H9 (cell line): ENCODE measurements at places on chromosomes 7 and 10.

GRCh38 chr10:113091920-113092319 is 141.9 kb downstream of the TCF7L2 start:
- DNase-seq = no peak

DNA sequence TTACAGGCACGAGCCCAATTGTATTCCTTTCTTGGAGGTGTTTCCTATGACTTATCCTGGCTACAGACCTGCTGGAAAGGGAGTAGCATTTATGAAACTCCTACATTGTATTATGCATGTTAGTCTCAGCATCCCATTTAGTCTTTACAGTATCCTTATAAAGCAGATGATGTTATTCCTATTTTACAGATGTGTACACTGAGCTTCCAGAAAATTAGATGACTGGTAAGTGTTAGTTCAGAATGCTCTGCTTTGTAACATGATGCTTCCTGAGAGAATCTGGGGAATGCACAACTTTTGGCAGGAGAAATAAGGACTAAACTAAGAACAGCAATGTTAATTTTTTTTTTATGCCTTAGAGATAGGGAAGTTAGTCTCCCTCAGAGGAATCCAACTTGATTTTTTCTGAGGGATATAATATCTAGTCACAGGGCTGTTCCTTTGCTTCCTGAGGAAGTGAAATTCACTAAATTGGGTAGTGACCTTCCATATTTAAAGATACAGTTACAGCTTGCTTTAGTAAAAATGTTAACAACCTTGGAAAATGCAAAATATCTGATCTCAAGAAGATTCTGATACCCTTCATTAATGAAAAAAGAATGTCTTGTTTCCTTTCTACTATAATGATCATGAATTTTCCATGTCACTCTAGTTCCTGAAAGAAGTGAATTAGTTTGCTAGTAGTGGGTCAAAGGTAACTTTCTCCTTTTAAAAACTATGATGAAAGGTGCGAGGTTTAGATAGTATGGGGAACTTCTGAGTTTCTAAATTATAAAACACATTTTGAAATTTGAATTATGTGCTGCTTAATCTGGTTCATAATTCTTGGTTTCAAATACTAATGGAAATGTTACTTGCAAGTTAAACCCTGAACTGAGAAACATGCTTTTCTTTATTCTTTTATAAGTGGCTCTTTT is 194.0 kb upstream of the PRPS1L1 start:
- DNase-seq = no peak

DNA sequence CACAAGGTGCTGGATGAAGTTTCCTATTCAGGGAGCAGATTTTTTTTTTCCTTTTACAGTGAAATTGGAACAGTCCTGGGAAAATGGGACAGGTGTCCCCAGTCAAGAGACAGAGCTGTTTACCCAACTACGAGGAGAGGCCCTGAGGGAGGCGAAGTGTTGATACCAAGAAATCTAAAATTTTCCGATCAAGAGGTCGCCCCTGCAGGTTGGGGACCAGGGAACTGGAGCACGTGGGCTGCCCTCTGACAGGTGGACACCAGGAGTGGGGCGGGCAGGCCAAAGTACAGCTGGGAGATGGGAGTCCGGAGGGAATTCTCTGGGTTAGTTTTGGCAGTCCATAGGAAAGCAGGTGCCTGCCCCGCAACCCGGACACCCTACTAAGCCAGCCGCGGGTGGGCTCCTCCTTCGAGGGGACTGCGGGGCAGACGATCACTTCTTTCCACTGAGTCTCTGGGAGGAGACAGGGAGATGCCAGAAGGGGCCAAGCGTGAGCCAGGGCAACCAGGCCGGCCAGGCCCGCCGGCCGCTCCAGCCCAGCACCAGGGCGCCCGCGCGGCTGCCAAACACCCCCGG is 965 bp upstream of the CAMK1D start:
- DNase-seq = no peak

GRCh38 chr10:62587011-62587410 is 212.8 kb downstream of the ZNF365 start:
- DNase-seq = no peak

DNA sequence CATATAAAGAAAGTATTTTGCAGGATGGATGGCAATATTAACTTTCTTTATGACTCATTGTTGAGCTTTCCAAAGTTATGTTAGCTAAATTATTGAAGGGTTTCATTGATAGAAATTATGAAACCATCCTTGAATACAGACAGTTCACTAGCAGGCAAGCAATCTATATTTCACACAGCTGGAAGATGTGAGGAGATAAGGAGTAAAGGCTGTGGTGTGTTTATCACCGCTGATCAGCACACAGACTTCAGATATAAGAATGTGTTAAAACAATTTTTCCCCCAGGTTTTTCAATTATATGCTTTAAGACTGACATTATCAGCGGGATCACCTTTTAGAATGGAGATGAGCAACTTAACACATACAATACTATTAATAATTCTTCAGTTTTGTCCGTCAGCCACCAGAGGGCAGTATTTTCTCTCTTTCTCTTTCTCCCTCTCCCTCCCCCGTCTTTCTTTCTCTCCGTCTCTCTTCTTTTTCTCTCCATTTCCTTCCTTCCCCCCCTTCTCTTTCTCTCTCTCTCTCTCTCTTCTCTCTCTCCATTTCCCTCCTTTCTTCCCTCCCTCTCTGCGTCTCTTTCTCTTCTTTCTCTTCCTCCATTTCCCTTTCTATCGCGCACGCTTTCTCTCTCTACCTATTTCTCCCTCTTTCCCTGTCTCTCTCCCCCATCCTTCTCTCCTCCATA is 62.9 kb upstream of the FAM171A1 start:
- no peak for DNase-seq

DNA sequence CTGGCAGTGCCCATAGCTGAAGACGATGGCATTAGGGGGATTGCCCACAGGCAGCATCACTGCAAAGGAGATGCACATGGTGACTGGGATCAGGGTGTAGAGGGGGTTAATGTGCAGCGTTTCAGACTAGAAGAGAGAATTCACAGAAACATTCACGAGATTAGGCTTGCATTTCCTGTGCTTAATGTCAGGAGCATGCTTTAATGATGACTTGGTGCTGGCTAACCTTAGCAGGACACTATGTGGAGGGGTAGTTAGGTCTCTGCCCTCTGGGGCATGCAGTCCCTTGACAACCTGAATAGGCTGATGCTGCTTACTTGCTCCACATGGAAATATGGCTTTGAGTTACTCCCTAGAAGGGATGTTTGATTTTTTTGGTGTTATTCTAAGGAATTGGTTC is 21.8 kb downstream of the STMP1 start:
- no peak for DNase-seq

GRCh38 chr7:95240921-95241320 is 83.4 kb downstream of the PON1 start:
- DNase-seq = no peak

GRCh38 chr7:64300641-64301405 is 12.9 kb upstream of the ZNF736 start:
- DNase-seq = no peak

- no peak for DNase-seq
Observed at GRCh38 chr10:15491856-15492642, 121.0 kb upstream of the FAM171A1 start.

GRCh38 chr10:48632166-48632565 is 27.3 kb upstream of the ARHGAP22 start:
- no peak for DNase-seq

DNA sequence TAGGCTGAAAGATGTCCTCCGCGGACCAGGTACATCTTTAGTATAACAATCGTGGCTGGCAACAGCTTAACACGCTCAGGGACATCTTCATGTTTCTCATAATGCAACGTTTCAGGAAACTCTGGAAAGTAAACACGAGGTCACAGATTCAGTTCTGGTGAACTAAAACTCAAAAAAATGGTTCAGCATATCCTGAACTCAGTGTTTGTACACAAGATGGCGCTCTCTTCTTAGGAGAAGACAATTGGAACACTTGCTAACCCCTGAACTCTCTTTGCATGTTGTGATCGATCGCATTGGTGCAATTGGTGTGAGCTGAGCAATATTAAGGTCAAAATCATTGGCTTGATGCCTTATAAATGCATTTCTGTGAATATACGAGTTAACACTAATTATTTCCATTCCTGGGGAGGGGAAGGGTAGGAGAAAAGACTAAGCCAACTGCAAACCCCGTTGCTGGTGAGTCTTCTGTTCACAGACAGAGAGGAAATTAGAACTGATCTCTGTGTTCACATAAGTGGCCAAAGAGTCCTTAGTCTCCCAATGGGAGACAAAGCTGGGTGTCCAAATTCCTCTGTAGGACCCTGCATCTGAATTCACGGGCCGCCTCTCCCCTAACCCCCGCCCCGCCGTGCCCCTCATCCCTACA is 52.6 kb upstream of the FAM180A start:
- no peak for DNase-seq

GRCh38 chr10:50497758-50498157 is 126.0 kb downstream of the SGMS1 start:
- DNase-seq = no peak

DNA sequence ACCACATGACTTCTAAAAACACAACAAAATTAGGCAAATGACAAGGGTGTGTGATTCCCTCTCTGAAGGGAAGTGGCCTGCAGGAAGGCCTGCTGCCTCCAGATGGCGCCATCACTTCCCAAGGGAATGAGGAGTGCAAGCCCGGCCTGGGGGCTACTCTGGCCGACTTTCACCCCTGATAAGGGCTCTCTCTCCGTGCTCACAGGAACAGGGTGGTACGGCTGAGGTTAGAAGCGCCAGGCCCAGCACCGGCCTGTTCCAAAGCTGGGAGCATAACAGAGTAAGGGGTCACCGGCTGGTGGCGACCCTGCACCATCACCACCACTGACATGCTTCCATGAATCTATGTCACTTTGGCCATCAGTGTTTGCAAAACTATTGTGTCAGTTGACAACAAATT is 13.1 kb downstream of the RBP3 start:
- peak; percentile 84 for DNase-seq

DNA sequence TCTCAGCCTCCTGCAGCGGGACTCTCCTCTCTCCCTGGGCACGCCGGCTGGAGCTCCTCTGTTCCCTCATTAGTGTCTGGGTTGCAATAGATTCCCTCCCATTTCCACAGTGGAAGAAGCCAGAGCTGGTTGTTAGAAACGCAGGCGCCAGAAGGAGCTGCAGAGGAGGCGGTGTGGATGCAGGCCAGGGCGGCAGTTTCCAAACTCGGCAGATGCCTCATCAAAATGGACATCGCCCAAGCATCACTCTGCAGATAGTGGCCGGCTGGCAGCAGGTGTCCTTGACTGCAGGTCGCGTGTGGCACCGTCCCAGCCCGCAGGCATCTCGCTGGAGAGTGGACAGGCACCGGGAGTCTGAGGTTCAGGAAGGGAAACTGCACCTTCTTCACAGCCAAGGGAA is 201.8 kb downstream of the TCERG1L start:
- no peak for DNase-seq

DNA sequence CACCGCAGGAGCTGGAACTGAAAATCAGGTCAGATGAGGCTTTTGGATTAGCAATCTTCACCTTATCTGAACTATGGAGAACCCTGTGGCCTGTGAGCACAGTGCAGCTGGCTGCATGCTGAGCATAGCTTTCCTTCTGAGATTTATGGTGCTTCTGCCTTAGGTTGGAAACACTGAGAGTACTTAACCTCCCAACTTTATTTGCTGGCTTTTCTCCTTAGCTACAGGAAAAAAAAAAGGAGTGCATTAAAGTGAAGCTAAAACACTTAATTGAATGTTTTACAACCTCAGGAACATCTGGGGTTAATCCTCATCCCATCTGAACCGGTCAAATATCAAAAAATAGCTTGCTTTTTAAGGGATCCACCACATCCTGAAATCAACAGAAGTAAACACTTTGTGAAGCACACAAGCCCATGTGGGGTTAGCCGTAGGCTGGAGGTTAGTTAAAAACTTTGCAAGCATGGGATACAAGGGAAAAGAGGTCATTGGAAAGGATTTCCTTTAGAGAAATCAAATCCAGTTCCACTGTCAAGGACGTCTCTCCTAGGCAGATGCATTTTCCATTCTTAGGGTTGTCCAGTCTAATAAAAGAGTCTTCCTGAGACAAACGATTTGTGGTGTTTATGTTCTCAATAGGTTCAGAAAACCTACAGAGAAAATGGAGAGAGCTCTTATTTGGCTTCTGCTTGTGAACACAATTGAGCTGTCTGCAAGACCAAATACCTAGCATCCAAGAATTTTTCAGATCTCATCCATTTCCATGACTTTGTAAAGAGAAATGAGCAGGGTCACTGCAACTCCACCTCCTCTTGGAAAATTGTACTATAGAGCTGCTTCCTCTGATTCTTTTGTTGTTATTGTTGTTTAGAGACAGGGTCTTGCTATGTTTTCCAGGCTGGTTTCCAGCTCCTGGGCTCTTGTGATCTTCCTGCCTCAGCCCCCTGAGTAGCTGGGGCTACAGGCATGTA is 470.4 kb upstream of the IGFBP3 start:
- no peak for DNase-seq

DNA sequence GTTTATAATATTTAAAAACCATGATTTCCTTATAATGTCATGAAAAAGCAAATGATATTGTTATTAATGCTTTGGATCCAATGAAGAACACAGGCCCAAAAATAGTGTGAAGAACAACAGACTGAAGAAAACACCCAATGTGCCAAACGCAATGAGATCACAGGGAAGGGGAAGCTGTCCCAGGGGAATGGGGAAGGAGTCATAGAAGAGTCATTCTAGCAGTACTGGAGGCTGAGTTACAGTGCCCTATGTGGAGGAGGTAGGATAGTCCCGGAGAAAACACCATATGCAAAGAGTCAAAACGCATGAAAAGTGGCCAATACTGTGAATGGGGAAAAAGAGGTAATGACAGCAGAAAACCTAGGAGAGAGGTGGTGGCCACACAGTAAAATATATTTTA is 50.9 kb downstream of the TPK1 start:
- DNase-seq = no peak

GRCh38 chr7:130993671-130994365 is 259.8 kb upstream of the KLF14 start:
- no peak for DNase-seq

DNA sequence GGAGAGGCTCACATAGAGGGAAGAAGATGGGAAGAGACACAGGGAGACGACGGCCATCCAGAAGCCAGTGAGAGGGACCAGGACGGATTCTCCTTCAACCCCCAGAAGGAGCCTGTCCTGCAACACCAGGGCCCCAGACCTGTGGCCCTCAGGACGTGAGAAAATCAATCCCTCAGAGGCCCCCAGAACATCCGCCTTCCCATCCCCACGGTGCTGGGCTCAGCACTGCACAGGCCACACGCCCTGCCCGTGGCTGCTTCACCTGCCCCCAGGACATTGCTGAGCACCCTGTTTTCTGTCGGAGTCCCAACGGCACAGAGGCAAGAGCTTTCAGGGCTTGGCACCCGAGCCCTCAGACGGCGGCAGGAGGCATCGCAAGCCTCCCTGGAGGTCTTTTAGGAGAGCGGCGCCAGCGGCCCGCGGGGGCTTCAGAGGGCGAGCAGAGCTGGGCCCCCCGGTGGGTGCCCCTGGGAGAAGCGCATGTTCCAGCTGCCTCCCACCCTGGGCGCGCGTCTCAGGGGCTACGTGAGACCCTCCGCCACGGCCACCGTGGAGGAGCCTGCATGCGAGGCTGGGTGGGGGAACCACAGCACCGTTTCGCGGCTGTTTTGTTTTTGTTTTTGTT is 42.8 kb downstream of the PDGFA start:
- DNase-seq = no peak

- peak; percentile 58 for DNase-seq
Observed at GRCh38 chr10:93039721-93040120, 20.9 kb upstream of the CYP26C1 start.
